ENCODE measurements at places on chromosomes 11 and 22.

DNA sequence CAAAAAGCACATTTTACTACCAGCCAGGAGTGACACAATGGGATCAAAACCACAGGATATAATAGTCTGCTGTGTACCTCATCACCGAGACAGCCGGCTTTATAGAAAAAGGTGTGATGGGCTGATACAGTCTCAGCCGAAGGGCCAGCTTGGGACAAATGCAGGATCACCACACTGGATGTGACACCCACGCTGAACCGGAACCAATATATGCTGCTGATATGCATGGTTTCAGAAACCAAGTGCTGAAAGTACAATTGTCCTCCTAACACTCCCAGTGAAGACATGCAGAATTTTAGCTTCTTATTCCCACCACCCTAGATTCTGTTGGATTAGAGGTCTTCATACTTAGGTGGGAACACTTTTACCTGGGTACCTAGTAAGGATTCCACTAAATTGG lies 97.0 kb upstream of the LDLRAD3 start:
- no peak for DNase-seq

DNA sequence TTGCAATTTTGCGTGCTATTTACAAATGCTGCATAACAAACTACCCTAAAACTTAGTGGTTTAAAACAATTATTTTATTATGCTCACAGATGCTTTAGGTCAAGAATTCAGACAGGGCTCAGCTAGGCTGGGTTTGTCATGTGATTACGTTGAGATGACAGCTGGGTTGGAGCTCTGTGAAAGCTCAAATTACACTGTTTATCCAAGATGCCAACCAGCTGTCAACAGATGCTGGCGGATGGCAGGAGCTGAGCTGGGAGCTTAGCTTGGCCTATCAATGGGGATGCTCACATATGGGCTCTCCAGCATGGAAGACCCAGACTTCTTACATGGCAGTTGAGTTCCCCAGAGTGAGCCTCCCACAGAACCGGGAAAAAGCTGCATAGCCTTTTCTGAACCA lies 62.7 kb downstream of the STK33 start:
- DNase-seq: peak; percentile 96

DNA sequence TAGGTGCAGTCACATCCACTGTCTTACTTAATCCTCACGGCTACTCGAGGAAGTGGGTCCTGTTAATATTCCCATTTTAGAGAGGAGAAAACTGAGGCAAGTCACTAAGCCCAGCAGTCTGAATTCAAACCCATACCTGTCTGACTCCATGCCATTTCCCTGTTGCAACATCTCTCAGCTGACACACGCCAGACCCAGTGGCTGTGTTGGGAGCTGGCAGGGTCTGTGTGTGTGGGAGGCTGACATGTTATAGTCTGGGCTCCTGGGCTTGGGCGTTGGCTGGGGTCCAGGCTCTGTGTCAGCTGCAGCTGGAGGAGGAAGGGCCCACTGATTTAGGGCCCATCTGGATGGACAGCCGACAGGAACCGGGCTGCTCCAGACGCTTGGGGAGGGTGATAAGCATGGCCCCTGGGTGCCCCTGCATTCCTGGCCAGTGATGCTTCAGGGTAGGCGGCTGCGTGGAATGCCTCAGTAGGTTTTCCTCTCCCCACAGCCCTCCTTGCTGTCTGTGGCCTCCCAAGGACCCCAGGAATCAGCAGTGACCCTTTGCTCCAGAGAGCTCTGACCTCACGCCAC lies 562.5 kb downstream of the MN1 start:
- peak; percentile 76 for DNase-seq

DNA sequence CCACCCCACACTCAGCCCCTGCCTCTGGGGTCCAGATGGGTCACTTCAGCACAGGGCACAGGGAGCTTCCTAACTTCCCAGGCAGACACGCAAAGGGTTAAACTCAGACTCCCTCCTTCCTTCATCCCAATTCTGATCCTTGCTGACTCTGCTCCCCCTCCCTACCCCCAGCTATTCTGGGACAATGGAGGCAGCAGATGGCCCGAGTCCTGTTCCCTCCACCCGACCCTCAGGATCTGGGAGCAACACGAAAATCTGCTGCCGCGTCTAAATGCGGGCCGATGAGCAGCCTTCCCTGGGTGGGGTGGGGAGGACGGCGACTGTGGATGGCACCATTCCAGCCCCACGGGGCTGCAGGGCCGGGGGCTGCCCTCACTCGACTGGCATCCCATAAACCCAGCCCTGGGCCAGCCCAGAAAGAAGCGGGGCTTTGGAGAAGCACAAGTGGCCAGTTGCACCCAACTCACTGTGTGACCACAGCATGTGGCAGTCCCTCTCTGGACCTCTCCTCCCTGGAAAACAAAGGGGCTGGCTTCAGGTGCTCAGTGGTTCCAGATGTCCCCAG lies 18.7 kb downstream of the MFNG start:
- DNase-seq: peak; percentile 61
